ENCODE measurements at places on chromosomes 7 and 10.

GRCh38 chr10:97889461-97890265, 40.0 kb downstream of the GOLGA7B start:
- DNase-seq, result no peak

DNA sequence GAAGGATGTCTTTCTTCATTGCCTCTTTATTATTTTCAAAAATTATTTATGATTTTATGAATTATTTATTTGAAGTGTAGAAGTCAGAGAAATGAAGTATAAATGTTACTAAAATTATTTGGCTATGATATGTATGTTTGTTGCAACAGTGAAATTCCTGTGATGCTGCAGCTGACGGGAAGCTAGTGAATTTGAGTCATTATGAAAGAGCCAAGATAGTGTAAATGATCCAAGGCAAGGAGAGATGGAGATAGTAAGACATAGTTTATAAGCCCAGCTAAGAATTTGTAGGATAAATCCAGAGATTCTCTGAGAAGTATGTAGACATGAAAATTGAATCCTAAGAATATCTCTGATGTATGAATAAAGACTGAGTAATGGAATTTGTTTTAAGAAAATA, 30.8 kb downstream of the CASD1 start:
- no peak for DNase-seq

DNA sequence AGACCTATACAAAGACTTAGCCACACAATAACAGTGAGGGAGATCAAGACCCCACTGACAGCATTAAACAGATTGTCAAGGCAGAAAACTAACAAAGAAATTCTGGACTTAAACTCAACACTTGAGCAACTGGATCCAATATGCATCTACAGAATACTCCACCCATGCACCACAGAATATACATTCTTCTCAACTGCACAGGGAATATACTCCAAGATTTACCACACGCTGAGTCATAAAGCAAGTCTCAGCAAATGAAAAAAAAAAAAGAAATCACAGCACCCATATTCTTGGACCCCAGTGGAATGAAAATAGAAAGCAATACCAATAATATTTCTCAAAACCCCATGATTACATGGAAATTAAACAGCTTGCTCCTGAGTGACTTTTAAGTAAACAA, 680.2 kb downstream of the PCDH15 start:
- DNase-seq, result no peak

DNA sequence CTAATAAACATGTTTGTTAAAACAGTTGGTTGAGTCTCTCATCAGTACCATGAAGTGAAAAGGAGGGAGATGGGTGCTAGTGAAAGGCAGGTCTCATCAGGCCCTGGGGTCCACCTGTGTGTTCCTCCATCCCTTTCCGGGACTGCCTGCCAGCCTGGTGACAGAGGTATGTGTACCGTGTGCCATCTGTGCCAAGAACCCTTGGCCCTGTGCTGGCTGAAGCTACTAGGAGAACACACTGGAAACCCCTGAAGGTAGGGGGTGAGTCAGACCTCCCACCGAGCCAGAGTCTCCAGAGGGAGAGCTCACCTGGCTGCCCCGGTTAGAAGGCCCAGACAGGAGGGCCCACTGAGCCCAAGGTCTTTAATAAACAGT, 2.3 kb downstream of the DDIT4 start:
- DNase-seq, result no peak

DNA sequence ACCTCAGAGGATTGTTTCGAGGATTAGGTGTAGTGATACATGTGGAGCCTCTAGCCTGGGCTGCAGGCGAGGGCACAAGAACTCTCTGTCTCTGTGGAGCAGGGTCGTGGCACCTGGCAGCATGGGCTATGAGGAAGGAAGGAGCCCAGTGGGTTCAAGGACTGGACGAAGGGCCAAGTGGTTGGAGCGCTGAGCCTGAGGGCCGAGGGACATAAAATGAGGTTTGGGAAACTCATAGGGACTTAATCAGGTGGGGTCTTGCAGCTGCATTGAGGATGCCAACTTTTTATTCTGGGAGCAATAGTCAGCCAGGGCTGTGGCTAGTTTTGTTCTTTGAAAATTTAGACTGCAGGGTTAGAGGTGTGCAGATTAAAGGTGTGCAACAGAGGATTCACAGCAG, 33.0 kb upstream of the ZNF32 start:
- DNase-seq, result no peak

- no peak for DNase-seq
Observed at GRCh38 chr10:13633689-13634088, 46.9 kb downstream of the PRPF18 start.

DNA sequence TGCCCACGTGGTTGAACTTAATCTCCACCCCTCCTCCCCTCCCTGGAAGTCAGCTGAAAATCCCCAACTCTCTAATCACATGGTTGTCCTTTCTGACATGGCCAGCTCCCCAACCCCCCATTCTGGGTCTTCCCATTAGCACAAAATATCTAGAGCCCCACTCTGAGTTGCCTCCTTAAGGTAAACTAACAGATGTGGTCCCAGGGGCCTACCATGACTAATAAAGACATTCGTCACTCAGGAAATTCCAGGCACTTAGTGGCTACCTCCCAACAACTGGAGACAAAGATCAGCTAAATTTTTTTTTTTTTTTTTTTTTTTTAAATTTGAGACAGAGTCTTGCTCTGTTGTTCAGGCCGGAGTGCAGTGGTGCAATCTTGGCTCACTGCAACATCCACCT, 21.1 kb downstream of the CCDC126 start:
- no peak for DNase-seq

DNA sequence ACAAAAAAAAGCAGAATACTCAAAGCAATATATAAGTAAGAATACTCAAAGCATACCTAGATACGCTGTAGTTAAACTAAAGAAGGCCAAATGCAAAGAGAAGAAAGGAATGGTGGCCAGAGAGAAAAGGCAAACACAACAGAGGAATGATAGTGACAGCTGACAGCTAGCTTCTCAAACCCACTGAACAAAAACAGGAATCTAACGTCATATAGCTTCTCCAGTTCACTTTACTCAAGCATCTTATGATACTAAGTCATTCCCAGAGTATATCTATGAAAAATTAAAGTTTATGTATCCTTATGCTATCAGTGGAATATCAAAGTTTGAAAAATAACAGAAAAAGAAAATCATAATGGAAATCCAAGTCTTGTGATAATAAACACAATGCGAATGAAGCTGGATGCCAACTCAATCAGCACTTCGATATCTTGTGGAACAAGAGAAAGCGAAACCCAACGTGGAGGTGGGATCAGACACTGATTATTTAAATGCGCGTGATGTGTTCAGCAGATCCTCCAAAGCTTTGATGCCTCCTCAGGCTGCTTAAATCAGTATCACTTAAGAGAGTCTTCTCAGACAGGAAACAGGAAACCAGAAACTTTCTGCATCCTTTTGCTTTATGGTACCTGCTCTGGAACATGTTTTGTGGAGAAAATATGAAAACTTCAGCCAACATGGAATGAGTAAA, 102.8 kb downstream of the PIP4K2A start:
- DNase-seq, result no peak

GRCh38 chr7:42194238-42194637, 42.8 kb downstream of the GLI3 start:
- DNase-seq, result no peak

GRCh38 chr7:124943472-124943871, 13.8 kb upstream of the POT1 start:
- DNase-seq, result no peak

DNA sequence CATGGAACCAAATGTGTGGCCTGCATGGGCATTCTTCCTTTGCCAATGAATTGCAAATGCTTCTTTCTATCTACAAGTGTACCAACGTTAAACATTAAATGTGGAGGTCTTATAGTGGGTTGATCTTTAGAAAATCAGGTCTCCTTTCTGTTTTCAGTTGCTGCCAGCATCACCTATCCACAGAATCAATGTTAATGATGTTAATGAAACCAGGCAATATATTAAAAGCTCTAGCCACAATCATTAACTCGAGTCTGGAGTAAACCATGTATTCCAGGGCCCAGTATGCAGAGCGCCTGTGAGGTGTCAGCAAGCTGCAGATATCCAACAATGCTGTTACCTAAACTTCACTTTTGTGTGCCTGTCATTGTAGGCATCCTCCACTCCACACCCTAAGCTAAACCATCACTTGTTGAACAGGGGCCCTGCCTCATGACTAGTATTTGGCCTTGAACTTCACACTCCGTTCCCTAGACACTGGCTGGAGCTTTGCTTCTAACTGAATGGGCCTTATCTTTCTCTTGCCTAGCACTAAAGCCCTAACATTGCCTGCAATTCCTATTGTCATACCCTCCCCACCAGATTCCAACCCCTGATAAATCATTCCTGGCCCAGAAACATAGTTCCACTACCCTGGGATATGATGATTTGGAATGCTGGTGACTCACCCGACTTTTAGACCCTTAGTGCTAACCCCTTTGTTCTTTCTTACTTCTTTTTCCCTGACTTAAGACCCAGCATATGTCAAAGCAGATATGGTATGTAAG, 24.3 kb upstream of the ITGB8 start:
- DNase-seq, result no peak
